ENCODE measurements at places on chromosomes 7 and 10.

GRCh38 chr7:131636092-131636491, 79.7 kb upstream of the PODXL start:
- no peak for DNase-seq

GRCh38 chr7:6228361-6229229, 43.8 kb downstream of the CYTH3 start:
- DNase-seq = peak; percentile 88

GRCh38 chr10:86167121-86167761, 199.4 kb downstream of the GRID1 start:
- DNase-seq = no peak

- no peak for DNase-seq
Observed at GRCh38 chr7:38673795-38674194, 42.6 kb upstream of the AMPH start.

- no peak for DNase-seq
Observed at GRCh38 chr10:90847436-90847835, 10.4 kb downstream of the HTR7 start.

GRCh38 chr7:87151729-87152111, 533 bp upstream of the DMTF1 start:
- DNase-seq = no peak

DNA sequence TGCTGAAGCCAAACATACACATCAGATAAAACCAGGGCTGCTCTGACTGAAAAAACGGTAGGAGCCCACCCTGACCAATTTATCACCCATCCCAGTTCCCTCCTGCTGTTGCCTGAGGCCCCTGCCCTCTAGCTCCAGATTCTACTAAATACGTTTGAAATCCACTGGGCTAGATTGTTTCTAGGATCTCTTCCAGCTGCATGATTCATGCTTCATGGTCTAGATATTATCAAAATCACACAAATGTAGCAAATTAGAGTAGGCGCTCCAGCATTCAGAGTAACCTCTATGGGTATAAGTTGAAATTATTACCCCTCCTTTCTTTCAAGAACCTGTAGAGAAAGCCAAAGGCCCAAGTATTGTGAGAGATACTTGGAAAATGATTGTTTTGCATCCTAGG, 151.2 kb upstream of the FAM13C start:
- DNase-seq = no peak

Data from hematopoietic multipotent progenitor cell treated with erythropoietin and hydrocortisone succinate and interleukin-3 and kit ligand, for 8 days (in vitro differentiated cells).